ENCODE measurements at places on chromosomes 16 and 17.

- no peak for DNase-seq
Observed at GRCh38 chr16:982145-983043, 824 bp downstream of the SOX8 start.

DNA sequence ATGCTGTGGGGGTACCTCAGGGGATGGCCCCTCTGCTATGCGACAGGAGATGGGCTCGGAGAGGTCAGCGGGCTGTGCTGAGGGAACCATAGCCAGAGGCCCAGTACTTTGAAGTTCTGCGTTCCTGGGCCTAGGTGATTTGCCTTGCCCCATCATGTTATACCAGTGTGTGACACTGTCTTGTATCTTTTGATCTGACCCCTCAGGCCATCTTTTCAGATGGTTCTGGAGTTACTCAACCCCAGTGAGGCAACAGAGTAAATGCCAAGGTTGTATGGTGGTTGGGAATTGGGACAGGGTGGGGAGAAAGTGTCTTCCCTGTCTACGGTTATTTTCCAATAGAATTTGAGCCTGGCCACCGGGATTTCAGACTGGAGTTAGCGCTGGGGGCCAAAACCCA, 8.5 kb downstream of the MSI2 start:
- no peak for DNase-seq

DNA sequence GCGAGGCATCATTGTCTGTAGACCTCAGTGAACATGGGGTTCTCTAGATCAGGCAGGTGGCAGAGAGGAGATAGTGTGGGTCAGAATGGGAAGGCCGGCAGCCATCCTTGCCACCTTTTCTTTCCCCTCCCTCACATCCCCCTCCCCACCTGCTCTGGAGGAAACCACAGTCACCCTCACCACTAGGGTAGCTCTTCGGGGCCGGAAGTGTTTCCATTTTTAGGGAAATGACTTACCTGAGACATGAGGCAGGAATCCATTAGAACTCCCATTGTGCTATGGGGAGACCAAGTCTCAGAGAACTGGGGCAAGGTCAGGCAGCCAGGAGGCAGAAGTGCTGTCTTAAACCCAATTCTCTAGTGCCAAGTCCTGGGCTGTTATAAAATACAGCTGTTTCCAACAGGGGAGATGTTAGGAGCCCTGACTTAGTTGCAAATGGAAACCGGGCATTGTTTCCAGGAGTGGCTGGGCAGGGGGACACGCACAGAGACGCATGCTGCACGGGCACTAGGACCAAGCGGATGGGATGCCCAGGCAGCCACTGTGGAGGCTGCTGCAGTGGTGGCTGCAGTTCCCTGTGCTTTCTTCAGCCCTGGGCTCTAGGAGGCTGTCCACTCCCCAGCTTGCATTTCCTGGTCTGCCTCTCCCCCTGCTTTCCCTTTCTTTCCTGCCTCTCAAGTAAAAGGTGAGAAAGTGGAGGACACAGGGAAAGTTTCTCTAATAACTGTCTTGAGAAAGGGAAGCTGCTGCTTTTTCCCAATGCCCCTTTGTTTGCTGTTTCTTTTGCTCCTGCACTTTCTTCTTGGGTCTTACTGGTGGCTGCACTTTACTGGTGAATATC, 2.8 kb downstream of the HAS3 start:
- no peak for DNase-seq

GRCh38 chr16:85275533-85276249, 163.4 kb upstream of the CIBAR2 start:
- DNase-seq: no peak

- no peak for DNase-seq
Observed at GRCh38 chr17:78391051-78391431, 12.6 kb downstream of the PGS1 start.

DNA sequence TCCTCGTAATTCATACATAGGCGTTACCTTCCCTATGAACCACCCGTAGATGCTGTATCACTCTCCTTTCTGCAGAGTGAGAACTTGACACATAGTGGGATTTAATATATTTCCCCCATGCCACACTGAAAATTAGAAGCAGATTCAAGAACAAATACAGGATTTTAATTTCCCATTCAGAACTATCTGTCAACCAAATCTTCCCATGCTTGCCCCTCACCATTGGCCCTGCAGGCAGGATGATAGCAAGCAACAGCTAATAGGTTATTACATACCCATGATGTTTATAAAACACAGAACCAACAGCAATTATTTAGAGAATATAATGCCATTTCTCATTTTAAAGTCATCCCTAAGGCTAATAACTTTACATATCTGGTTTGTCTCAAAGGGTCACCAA, 55.0 kb upstream of the GNAO1 start:
- no peak for DNase-seq

DNA sequence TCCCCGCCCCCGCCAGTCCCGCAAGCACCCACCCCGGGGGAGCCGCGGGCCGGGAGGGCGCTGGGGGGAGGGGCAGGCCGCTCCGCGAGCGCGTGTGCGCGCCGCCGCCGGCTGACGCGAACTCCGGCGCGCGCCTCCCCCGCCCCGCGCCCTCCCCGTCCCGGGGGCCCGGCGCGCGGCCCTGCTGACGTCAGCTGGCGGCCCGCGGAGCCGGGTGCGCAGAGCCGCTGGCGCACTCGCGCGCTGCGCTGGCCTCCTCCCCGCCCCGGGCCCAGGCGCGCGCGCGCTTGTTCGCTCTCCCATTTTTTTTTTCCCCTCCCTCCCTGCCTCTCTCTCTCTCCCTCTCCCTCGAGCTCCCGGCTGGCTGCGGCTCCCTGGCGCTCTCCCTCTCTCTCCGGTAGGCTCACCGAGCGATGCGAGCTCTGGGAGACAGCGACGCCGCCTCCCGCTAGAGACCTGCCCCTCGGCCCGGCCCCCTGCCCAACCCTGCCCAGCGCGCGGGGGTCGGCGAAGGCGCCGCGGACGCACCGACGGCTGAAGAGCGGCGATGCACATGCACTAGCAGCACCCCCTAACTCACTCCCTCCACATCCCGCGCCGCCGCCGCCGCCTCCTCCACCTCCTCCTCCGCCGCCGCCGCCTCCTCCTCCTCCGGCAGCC, at the start of gene GNAO1:
Gene GNAO1 (plus strand): TSS at position 334 of the 660 bp plus-strand sequence. CDS start 747 bp downstream, outside the sequence.
- peak; percentile 55 for DNase-seq

GRCh38 chr17:28724500-28725165, 1.4 kb downstream of the TLCD1 start:
- no peak for DNase-seq

DNA sequence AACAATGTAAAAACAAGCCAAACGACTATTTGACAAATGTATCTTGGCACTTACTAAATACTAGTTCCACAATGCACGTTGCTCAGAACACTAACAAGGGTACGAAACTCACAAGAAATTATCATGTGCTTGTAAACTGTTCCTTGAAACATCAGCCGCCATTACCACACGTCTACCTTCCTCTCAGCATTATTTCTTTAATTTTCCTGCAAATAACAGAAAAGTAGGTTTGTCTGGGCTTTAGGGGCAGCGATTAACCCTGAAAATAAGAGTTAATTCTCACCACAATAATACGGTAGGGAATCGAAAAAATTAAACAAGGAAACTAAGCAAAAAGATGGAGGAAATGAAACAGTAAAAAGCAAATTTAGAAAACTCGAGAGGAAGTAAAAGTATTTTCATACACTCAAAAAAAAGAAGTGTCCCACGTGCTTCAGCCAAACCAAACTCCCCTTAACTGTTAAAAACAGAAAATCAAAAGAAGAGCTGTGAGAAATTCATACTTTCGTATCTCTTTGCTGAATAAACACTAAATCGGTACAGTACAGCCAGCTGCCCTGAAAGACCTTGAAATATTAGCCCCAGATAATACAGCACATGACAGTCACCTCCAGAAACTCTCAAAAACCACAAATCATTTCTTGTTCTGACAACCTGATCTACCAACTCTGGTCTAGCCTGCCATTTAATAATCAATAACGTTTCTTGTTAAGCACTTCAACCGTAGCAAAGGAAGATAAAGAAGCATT, 1.2 kb downstream of the ARHGAP17 start:
- no peak for DNase-seq

DNA sequence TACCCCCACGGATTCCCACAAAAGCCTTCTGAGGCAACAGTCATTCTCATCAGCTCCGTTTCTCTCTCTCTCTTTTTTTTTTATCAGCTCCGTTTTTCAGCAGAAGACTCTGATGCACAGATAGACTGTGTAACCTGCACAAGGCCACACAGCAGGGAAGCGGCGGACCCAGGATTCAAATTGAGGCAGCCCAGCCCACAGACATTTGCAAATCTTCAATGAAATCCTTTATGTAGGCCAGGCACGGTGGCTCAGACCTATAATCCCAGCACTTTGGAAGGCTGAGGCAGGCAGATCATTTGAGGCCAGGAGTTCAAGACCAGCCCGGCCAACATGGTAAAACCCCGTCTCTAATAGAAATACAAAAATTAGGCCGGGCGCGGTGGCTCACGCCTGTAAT, 2.4 kb upstream of the MEOX1 start:
- no peak for DNase-seq

- no peak for DNase-seq
Observed at GRCh38 chr17:2171702-2172076, 116.8 kb downstream of the HIC1 start.

GRCh38 chr17:71995590-71995989, 125.2 kb upstream of the SOX9 start:
- no peak for DNase-seq

DNA sequence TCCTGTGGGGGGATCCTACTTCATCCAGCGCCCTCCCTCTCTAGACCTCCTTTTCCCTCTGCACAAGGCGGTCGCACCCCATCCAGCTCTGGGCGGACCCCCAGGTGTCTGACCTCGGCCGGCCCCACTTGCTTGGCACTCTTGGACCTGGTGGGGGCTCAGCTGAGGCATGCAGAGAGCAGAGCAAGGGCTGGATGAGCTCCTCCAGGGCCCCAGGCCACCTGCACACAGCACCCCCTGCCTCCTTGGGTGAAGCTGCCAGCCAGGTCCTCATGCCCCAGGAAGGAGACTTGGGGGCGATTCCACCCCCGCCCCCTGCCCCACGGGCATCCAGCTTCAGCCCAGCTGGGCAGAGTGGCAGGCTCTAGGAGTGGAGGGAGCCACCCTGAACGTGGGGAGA, 159.4 kb upstream of the GSE1 start:
- no peak for DNase-seq
